ENCODE measurements at places on chromosomes 2 and 18.

- no peak for DNase-seq
Observed at GRCh38 chr2:55391615-55392242, 27.9 kb downstream of the CCDC88A start.

GRCh38 chr2:12424219-12424618 is 292.5 kb upstream of the TRIB2 start:
- DNase-seq, result no peak

GRCh38 chr18:40863801-40864200 is 1091.2 kb upstream of the PIK3C3 start:
- DNase-seq, result no peak

GRCh38 chr2:1971124-1971523 is 226.8 kb upstream of the PXDN start:
- no peak for DNase-seq

GRCh38 chr2:216956820-216957493 is 97.1 kb upstream of the TNP1 start:
- DNase-seq, result no peak

- DNase-seq, result no peak
Observed at GRCh38 chr2:64876137-64876647, 113.0 kb upstream of the SLC1A4 start.

GRCh38 chr2:42089340-42089925 is 41.6 kb downstream of the PKDCC start:
- DNase-seq, result peak; percentile 51
